NCI-H146 (cell line): ENCODE measurements at places on chromosomes 5 and 9.

DNA sequence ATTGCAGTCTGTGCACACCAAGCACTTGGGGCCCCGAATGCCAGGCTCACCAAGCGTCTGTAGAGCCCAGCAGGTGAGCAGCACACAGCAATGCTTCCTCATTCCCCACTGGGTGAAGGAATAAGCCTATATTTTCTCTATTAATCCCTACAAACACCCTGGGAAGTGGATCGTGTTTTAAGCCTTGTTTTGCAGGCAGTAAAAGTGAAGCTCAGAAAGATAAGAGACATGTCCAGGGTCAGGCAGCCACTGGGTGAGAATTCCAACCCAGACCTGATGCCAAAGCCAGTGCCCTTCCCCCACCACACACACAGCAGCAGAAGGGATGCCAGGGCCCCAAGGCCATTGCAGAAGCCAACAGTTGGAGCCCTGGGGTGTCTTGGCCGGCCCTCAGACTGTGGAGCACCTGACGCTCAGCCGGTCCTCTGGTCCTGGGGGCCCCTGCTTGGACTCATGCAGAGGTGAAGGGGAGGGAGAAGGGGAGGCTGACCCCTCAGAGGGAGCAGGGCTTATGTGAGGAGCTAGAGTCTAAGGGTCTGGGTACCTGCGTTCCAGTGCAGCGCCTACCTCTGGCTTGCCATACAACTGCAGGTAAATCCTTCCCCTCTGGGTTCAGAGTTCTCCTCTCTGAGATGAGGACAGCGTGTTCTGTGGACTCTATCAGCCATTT lies 26.3 kb upstream of the SYNPO start:
- no peak for DNase-seq

- no peak for DNase-seq
These were observed 111.9 kb upstream of the FST start for GRCh38 chr5:53368516-53368915.

GRCh38 chr5:33180900-33181299 lies 259.9 kb upstream of the TARS1 start:
- DNase-seq: no peak

- no peak for DNase-seq
These were observed 41.4 kb downstream of the DAB2IP start for GRCh38 chr9:121692606-121693387.

DNA sequence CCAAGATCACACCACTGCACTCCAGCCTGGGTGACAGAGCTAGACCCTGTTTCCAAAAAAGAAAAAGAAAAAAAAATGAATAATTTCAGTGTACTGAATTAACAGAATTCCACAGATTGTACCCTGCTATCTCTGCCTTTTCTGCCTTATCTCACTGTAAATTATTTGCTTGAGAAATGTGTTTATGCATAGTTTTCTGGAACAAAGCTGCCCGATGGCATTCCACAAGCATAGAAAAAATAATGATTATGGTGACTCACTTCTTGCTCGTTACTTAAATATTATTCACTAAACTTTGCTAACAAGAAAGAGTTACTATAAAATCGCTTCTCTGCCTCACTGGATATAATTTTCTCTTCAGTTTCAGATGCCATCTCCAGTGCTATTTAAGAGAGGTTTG lies 88.7 kb upstream of the FAM169A start:
- DNase-seq: no peak

GRCh38 chr5:87020099-87020934 lies 247.4 kb upstream of the RASA1 start:
- no peak for DNase-seq

DNA sequence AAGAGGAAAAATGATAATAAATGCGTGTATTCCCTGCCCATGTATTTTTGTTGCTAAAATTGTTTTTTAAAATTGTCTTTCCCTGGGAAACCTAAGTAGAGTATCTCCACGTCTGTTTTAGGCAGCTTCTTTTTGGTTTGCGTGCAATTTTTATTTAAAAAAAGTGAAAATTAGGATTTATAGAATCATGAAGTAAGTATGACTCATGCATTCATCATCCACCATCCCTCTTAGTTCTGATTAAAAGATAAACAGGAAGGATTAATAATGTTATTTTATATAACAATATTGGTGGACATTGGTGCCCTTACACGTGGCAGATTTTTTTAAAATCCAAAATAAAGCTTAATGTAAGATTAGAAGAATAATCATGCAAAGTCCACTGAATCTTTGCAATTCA lies 358.7 kb downstream of the MED10 start:
- no peak for DNase-seq

DNA sequence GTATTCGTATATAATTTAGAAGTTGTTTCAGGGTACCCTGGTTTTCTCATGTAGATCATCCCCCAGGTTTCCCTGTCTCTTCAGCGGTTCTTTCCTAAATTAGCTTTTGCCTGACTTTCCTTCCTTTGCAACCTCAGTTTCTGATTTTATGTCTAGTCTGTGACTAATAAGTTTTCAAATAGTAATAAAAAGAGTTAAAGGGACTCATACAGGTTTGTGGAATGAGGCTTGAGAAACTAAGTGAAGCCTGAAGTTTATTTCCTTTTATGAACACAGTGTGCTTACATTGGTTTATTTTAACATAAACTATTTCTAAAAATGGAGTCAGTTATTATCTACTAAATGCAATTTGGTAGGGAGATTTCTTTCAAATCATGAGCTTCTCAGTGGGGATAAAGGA lies 96.8 kb downstream of the TRIO start:
- no peak for DNase-seq

DNA sequence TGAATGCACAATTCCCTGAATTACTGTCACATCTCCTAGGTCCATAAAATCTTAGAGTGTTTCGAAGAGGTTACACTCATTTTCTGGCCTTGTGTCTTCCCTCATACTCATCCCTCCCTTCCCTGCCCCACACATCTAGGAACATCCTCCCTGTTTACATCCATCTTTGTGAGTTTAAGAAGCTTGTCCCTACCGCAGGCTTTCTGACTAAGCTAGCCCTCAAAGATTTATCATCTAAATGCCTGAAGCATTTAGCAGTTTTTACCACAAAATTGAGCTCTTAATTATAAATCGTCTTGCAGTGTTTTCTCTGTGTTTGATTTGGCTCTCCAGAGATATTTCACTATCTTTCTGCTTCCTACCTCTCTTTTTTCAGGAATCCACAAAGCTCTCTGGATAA lies 374.8 kb downstream of the KIAA0825 start:
- DNase-seq: no peak

DNA sequence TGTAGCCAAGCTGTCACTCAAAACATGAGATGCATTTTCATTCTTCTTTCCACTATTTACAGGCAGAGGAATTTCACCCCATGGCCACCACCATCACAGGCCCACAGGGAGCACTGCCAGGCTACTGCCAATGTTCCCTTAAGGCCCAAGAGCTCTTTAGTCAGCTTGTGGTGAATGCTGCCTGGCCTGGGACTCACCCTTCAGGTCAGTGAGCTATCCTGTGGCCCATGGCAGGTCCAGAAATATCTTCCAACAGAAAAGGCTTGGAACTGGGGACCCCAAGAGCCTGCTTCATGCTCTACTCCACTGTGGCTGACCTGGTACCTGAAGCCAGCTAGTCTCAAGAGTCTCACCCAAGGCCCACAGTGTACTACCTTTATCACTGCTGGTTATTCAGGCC lies 1518.7 kb upstream of the CDH9 start:
- DNase-seq: no peak
